ENCODE measurements at places on chromosomes 7 and 10.

- no peak for DNase-seq
These were observed 21.2 kb downstream of the HEPACAM2 start for GRCh38 chr7:93205046-93205445.

DNA sequence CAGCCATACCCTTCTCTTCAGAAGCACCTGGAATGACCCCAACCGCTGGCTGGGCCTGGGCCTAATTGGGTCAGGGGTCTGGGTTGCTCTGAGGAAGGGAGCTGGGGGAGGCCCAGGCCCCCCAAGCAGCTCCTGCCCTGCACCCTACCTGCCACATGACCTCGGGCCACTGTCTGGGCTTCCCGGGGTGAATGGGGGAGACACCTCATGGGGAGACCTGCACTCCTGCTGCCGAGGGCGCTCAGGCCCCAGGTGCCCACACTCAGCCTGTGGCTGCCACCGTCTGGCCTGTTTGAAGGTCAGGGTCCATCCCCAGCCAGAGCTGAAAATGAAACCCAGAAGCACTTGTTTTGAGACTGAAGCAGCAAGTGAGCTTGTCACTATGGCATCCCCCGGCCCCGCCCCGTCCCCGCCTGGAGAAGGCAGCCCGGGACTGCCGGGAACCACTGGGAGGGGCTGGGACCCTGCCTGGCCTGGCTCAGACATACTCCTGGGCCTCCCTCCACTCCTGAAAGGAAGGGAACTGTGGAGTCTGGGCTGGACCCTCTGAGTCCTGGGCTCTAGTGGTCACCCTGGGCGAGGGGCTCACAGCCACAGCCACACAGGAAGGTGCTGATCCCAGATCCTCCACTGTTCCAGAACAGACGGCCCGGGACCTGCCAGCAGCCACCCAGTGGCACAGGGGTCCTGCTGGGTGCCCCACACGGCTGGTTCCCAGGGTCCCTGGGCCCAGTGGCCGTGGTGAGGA lies 7.4 kb upstream of the MICALL2 start:
- DNase-seq, result peak; percentile 62

DNA sequence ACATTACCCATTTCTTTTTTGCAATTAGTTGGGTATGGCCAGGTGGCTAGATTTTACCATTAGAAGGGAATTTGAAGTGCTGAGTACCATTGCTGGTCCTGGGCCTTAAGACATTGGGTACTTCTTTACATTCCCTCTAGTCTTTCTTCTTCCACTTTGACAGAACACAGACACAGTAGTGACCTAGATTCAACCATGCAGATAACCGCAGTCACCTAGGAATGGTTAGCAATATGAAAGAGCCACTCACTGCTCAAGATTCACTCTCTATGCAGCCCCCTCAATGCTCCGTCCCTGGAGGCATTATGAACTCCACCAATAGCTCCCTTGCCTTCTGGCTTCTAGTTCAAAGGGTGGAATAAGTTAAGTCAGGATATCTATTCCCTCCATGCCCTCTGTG lies 16.2 kb upstream of the PON1 start:
- no peak for DNase-seq

DNA sequence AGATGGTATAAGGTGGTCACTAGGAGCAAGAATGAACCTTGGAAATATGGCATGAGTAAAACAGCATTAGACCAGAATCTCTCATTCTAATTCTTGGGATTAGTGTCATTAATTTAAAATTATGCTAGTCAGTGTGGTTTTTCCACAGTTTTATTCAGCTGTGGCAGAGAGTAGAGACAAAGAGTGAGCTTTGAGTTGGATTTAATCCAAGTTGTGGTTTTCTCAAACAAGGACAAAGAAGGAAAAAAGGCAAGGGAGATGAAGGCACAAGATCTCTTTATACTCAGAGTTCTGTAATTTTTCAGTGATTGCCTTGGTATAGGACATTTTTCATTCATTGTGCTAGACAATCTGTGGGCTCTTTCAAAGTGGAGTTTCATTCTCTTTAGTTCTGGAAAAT lies 28.2 kb upstream of the AKAP9 start:
- no peak for DNase-seq

DNA sequence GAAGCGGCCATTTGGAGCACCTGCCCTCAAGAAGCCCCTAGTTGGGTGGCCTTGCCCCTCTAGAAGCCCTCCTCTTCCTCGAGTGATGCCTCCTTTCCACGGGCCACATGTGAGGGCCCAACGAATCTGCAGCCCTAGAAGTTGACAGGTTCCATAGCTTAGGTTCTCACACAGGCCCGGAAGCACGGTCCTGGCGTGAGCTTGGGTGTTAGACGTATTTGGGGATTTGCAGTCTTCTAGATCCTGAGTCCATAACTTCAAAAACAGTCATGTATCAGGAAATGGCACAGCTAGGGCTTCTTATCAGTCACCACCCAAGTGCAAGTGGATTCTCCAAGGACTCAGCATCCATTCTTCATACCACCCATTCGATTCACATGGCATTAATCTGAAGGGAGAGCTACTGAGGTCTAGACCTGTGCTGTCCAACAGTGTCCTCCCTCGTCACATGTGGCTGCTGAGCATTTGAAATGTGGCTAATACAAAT lies 477 bp upstream of the FBXW4 start:
- DNase-seq, result no peak

GRCh38 chr7:20642166-20642565 lies 26.7 kb downstream of the ABCB5 start:
- no peak for DNase-seq

- DNase-seq, result no peak
These were observed 173.0 kb upstream of the NEBL start for GRCh38 chr10:21069929-21070700.

GRCh38 chr7:831596-832166 lies 595 bp upstream of the SUN1 start:
- DNase-seq, result no peak

DNA sequence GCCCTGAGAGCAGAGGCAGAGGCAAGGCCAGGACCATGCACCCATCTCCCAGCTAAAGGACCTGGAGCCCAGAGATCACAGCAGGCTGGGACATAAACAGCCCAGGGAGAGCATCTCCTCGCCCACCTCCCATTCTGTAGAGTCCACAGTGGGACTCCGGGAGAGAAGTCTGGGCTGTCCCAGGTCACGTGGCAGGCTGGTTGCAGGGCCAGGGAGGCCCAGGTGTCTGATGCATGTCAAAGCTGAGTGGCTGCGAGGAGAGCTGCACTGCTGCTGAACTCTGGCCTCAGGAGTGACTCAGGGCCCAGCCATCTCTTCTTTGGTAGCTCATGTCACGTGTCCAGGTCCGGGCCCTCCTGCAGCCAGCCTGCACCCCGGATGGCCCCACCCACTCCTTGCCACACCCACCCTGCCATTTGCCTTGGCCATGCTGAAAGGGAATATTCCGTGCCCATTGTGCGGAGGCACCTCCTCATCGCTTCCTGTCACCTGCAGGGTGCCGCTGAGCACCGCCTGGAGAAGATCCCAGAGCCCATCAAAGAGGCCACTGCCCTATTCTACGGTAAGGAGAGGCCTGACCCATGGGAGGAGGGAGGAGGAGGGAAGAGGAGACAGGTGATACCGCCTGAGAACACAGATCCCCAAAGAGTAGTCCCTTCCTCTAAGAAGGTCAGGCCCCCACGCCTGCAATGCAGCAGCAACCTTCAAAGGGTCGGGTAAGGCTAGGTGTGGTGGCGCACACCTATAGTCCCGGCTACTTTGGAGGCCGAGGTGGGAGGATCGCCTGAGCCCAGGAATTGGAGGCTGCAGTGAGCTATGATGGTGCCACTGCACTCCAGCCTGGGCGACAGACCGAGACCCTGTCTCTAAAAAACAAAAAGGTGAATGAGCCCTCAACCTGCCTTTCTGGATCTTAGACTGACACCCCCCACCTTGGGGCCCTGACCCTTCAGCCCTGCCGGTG lies 12.6 kb upstream of the SH2B2 start:
- DNase-seq, result no peak

- DNase-seq, result no peak
These were observed 46.3 kb downstream of the STARD3NL start for GRCh38 chr7:38224392-38224791.

GRCh38 chr7:143321242-143321641 lies 5.3 kb downstream of the CLCN1 start:
- DNase-seq, result no peak

- no peak for DNase-seq
These were observed 10.7 kb upstream of the FHIP2A start for GRCh38 chr10:114810926-114811325.

DNA sequence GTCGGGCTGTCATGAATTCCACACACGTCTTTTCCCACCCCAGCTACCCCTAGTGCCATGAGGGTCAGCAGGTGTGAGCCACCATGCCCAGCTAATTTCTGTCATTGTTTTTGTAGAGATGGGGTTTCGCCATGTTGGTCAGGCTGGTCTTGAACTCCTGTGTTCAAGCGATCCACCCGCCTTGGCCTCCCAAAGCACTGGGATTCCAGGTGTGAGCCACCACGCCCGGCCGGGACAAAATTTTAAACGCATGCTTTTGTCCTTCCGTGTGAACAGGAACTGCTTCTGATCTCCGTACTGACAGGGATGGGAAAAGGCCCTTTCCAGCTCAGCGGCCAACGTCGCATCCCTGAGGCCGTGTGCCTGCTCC lies 15.6 kb upstream of the ZFAND2A start:
- no peak for DNase-seq

DNA sequence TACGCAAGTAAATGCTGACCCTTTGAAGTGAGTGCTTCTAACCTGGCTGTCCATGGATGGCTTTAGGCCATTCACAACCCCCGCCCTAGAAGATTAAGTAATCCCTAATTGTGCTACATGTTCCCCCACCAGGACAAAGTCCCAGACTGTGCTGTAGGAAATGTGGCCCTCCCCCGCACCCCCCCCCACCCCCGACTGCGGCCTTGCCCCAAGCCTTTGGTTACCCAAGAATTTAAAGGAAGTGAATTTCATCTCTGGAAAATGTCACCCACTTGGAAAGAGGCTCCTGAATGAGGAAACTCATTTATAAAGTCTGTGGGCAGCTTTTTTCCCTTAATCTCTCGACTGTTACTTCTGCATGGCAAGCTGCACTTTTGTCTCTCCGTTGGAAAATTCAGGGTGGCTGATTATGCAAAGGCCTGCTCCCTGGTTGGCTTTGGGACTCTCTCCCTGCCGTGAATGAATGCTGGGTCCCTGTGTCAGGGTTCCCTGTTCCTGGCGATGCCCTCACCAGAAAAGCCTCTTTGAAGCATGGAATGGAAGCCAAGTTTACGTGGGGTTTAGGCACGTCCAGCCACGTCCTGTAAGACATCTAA lies 31.4 kb upstream of the AQP1 start:
- DNase-seq, result no peak

GRCh38 chr7:45075871-45076796 lies 12.6 kb downstream of the NACAD start:
- DNase-seq, result no peak

Data from body of pancreas (tissue), 4 donors.